ENCODE measurements at places on chromosomes 2 and 18. TPM values are rescaled to one million over a fixed set of nuclear protein-coding genes. Genes with fewer than 3 reads are reported as not detected.

GRCh38 chr2:15896859-15897258 is 43.5 kb upstream of the MYCN start:
- DNase-seq: no peak

- no peak for DNase-seq
Measured at GRCh38 chr2:69582582-69583176, 60.9 kb downstream of the AAK1 start.

GRCh38 chr18:24120676-24121075 is 18.2 kb upstream of the CABYR start:
- DNase-seq: no peak

DNA sequence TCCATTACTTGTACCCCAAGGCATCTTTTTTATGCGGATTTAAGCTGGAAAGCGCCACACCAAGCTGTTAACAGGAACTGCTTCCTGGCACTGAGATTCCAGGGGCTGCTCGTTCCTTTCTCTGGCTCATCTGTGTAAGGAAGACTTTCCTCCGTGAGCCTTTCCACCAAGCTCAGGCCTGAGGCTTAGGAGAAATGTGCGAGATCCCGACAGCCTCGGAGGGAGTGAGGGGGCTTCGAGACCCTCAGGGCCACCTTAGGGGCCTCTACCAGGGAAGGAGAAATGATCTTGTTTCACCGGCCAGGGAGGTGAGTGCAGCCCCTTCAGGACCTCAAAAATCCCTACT is 17.1 kb downstream of the B3GNT7 start:
- DNase-seq: no peak

HOXD10 gene
- total RNA-seq: not detected

GRCh38 chr18:3079653-3080052 is 66.7 kb upstream of the LPIN2 start:
- no peak for DNase-seq

- no peak for DNase-seq
Measured at GRCh38 chr2:221410487-221410886, 161.6 kb downstream of the EPHA4 start.

VWC2L gene
- not detected for total RNA-seq

ERMN gene
- total RNA-seq: 2.7 TPM

DNA sequence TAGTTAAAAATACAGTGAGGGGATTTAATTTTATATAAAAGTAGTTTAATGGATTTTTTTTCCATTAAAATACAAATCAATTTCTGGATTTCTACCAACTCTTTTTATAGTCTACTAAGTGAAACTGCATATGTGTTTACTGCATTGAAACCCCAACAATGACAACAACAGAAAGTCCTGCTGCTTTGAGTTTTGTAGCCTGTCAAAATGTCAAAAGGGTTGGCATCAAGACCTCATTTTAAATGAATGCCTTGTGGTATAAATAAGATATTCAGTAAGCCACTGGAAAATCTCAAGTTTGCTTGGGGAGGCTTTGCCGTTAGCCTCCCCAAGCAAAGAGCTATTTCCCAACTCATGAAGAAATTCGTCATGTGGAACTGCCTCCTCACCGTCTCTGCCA is 440.3 kb upstream of the HNMT start:
- DNase-seq: no peak

DNA sequence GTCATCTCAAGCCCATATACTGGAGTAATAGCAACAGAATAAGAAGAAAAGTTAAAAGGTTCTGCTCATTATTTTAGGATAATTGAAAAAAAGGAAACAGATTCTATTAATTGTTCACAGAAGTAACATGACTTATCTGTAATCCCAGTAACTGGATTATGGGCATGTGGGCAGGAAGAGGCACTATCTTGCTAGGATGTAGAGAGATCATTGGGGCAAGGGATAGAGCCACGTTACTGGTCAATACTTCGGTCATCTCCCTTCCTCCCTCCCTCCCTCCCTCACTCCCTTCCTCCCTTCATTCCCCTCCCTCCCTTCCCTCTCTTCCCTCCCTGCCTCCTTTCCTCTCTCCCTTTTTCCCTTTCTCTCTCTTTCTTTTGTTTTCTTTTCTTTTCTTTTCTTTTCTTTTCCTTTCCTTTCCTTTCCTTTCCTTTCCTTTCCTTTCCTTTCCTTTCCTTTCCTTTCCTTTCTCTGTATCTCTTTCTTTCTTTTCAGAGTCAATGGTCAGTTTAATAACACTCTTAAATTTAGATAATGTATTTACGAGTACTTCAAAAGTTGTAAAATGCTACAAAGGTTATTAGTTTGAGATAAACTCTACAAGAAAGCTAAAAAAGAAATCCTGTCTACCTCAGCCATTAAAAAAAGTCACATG is 82.8 kb downstream of the FHOD3 start:
- DNase-seq: no peak

Measured in activated CD4-positive, alpha-beta T cell treated with anti-CD3 and anti-CD28 coated beads, Interleukin-2, amount 10 ng/mL, durations not matched to agents 7 days and 5 days (primary cell).